Left ventricle myocardium inferior (tissue), 1 donor: ENCODE measurements at places on chromosomes 5 and 9.

DNA sequence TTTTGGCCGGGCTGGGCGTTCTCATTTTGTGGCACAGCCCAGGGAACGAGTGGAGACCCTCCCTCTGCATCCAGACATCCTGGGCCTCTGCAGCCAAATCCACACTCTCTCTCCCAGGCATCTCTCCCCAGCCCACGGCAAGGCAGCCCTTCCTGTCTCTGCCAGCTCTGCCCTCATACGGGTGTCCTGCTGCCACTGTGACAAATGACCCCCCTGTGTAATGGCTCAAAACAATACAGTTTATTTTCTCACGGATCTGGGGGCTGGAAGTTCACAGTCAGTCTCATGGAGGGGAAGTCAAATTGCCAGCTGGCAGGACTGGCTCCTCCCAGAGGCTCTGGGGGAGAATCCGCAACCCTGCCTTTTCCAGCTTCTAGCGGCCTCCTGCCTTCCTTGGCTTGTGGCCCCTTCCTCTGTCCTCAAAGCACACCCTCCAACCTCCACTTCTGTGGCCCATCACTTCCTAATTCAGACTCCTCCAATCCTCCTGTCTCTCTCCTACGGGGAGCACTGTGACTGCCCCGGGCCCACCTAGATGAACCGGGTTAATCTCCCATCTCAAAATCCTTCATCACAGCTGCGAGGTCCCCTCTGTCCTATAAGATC, 70.2 kb upstream of the COL5A1 start:
- DNase-seq, result peak; percentile 2

GRCh38 chr9:137189297-137190295, 1.1 kb downstream of the SSNA1 start:
- DNase-seq, result no peak

GRCh38 chr5:170310256-170310926, 12.8 kb upstream of the LCP2 start:
- DNase-seq, result no peak

DNA sequence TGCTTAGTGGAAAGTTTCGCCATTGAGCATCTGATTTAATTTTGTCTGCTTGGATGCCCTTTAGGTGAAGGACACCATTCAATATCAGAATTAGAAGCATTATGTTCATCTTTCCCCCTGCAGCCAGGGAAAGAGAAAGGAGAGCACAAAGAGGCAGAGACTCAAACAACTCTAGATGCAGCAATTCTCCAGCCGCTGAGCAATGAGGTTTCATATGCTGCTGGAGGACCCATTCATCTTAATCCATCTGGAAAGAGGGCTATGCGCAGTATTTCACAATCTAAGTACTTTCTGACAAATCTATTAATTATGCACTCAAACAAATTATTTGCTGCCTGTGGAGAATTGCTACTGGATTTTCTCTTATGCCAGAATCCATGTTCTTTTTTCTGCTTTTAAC, 527.0 kb upstream of the TUSC1 start:
- DNase-seq, result no peak

DNA sequence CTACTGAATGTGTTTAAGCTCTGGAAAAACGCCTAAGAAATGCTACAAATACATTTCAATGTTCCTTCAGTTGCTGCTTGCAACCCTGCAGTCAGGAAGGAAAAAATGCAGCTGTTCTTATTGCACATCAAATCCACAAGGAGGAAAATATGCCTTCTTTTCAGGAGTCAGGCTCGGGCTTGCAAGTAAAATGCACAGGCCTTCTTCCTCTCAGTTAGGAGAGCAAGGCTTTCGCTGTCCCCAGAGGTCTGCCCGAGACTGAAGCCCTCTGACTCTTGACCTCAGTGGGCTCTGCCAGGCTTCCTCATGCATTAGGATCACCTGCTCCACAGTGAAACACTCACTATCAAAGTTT, 899 bp upstream of the SHC3 start:
- DNase-seq, result no peak

GRCh38 chr5:1963941-1964451, 81.3 kb upstream of the IRX4 start:
- DNase-seq, result no peak
